ENCODE measurements at places on chromosomes 11 and 22.

DNA sequence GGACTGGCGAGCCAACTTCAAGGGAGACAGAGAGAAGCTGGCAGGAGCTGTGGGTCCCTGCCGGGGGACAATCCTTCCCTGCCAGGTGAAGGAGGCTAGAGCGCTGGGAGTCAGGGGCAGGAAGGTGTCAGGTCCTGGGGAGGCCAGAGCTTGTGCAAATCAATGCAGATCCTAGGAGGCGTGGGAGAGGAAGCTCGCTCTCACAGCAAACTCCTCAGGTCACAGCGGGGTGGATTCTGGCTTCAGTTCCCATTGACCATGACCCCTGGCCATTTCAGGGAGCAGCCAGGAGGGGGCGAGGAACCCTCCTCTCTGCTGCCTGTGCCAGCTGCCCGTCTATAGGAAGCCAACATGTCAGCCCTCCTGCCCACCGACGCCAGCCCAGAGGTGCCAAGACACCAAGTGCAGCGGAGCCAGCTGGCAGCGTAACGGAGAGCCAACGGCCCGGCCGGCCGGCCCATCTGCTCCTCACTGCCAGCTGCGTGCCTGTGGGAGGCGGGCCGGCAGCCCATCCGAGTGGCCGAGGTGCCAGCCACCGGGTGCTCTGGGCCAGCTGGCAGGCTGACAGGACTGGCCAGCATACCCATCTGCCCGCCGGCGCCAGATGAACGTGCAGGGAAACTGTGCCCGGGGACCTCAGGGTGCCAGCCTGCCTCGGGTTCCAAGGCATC lies 374.8 kb downstream of the MIAT start:
- peak; percentile 54 for DNase-seq

GRCh38 chr22:43471606-43472135 lies 59.9 kb downstream of the MPPED1 start:
- DNase-seq, result no peak

GRCh38 chr22:26573026-26573662 lies 16.8 kb downstream of the TPST2 start:
- no peak for DNase-seq

DNA sequence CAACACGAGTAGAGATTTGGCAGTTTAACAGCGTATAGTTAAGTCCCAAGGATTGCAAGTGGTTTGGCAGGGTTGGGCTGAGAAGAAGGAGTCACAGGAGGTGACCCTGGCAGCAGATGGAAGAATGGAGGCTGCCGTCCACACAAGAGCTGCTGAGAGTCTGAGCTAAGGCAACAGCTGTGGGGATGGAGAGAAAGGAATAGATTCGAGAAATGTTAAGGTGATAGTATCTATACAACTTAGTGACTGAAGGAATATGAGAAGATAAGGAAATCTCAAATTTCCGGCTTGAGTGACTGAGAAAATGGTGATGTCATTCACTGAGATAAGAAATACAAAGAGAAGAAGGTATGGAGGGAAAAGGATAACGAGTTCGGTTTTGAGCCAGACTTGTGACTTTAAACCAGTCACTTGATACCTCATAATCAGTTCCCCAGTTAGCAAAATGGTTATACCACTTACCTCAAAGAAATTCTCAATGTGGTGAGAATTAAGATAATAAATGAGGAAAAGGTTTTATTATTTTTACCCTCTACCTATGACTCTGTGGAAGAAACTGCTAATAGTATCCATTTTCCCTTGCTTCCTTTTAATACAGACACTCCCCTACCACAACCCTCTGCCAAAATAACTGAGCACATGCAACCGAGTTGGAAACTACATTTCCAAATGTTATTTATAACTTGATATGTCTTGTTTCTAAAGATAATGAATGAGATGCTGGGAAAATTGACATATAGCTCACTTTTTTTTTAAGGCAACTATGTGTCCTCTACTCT lies 30.7 kb downstream of the FAM168A start:
- peak; percentile 40 for DNase-seq

DNA sequence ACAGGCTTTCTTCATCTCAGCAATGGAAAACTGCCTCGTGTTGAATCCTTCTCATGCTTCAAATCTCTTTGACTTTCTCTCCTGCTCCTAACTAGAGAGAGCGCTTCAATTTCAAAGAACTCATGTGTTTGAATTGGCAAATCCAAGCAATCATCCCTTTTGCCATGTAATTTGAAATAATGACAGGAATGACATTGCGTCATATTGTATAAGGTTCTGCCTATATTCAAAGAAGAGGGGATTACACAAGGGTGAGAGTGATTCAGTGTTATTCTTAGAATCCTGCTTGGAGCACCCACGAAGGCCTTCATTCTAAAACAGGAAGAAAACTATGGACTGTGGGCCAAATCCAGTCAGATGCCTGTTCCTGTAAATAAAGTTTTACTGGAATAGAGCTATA lies 720.6 kb downstream of the JRKL start:
- no peak for DNase-seq

DNA sequence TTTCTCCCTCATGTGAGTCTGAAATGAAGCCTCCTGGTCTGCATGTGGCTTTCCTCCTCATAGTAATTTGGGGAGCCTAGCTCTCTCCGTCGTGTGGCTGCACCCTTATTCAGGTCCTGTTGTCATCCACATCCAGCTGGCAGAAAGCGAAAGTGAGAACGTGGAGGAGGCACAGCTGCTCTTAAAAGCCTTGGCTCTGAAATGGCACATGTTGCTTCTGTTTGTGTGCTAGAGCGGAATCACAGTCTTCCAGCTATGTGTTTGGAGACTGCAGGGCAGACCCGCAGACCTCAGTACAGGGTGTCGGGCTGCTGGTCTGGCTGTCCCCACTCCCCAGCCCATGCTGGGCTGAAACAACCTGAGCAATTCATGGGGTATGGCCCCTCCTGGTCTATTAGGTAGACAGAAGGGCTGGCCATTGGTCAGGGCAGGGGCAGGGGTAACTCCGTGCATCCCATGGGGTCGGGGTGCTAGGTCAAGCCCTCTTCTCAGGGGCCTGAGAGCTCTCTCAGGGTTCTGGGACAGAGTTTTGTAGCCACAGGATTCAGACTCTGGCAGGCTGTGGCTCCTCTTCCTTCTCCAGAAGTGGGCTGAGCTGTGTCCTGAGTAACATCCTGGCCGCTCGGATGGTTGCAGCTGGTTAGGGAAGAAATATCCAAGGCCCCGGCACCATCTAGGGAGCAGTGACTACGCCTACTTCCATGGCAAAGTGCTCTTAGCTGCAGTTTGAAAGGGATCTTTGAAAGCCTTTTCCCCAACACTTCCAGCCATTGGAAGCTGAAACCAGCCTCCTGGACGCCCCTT lies 50.6 kb downstream of the C11orf96 start:
- no peak for DNase-seq

- no peak for DNase-seq
Measured at GRCh38 chr11:44351898-44352498, 42.1 kb upstream of the ALX4 start.

GRCh38 chr11:95143106-95143681 lies 53.5 kb downstream of the ENDOD1 start:
- no peak for DNase-seq

DNA sequence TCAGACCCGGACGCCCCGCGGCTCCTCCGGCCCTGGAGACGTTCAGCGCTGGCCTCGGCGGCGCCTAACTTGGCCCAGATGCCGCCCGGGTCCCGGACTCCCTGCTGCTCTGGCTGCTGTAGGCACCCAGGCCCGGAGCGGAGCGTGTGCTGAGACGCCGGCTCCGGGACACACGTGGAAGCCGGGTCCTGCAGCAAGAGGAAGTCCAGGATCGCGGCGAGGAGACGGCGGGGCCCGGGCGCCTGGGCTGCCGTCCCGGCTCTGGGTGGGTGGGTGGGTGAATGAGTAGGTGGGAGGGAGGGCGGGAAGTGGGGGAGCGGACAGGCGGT lies 223 bp downstream of the WT1 start:
- DNase-seq, result peak; percentile 72

- peak; percentile 83 for DNase-seq
Measured at GRCh38 chr22:28051787-28052356, 132.8 kb upstream of the PITPNB start.

DNA sequence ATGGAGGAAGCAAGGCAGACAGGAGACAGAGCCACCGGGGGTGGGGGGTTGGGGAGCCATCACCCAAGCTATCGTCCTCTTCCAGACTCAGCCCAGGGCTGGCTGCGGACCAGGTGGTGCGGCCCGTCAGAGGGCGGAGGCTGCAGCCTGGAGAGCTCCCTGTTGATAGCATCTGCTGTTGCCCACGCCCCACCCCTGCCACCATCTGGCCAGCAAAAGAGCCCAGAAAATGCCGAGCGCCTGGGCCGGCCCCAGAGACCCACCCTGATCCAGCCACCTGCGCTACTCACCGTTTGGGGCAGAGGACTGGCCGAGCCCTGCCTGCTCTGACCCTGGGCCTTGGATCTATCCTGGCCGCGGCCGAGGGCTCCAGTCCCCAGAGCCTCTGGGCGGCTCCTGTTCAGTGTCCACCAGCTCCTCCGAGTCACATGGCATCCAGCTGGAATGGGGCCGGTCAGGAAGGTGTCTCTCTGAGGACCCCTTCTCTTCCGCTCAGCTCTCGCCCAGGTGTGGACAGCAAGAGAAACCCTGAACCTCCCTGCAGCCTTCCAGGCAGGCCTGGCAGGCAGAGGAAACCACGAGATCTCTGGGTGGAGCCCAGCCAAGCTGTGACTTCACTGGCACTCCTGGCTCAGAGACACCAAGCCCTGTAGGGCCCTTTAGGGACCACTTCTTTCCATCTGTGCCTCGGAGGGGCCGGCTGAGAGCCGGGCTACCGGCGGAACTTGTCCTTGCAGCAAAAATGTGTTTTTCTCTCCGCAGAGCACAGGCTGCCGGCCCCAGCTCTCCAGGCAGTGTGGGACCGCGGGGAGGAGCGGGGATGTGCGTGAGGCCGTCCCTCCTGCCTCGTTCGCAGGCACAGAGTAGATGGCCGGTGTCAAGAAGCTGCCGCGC lies at the start of gene MRGPRE:
Gene MRGPRE, minus strand, starts transcription at position 567 of the 894 bp plus-strand sequence. CDS start 3,618 bp downstream, outside the sequence.
- DNase-seq, result peak; percentile 47
